ENCODE measurements at places on chromosomes 1 and 21. TPM values are rescaled to one million over a fixed set of nuclear protein-coding genes. Genes with fewer than 3 reads are reported as not detected.

Gene CR1L
- total RNA-seq, result 0.70 TPM

Gene FAM3B
- 7.9 TPM for total RNA-seq

DNA sequence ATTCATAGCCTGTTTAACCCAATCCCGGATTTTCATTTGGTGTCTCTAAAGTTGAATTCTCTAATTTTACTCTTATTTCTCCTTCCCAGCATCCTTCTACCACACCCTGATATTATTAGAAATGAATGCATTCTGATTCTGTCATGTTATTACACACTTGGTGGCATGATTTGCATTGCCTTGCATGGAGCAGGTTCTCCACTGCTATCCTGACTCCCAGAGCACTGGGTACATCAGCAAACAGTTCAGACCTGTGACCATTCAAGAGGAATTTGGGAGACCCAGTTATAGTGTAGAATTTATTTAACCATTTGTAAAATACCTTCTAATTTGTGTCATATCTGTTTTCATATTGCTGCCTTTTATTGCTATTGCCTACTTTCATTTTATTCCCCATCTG, 2.6 kb downstream of the LRRC8B start:
- DNase-seq, result no peak

DNA sequence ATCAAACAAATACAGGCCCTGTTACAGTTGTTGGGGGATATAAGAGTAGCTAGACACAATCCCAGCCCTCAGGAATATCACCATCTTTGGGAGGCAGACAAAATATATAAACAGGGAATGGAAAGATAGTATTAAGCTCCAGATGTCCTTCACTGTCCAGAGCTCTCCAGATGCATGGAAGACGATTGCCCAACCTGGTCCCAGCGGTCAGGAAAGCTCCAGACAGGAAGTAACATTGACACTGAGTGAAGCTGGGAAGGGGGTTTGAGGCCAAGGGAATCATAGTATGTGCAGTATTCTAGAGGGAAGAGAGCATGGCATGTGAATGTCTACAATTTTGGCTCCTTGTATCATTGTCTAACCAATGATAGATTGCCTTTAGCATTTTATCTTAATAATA, 173.9 kb upstream of the HOOK1 start:
- DNase-seq, result no peak

Gene CCSAP
- total RNA-seq, result 7.4 TPM

Gene MYOG
- total RNA-seq, result not detected

GRCh38 chr1:245298781-245299180, 144.0 kb downstream of the KIF26B start:
- no peak for DNase-seq

Gene RXFP4
- total RNA-seq, result not detected
